NCI-H2171 (cell line): ENCODE measurements at places on chromosomes 2 and 18.

GRCh38 chr2:235463893-235464292 lies 29.9 kb upstream of the AGAP1 start:
- no peak for DNase-seq

DNA sequence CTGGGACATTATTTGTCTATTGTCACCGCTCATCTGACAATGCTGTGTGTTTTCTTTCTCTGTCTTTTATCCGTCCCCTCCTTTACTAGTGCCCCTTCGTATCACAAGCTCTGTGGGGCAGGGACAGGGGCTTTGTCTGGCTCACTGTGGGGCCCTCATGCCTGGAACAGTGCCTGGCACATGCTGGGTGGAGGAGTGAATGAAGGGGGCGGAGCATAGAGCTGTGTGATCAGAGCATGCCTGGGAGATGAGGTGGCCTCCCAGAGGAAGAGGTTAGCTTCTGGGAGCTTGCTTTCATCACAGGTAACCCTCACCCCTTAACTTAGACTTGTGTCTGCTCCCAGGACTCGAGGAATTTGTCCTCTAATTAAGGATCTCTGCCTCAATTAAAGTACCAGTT lies 16.4 kb downstream of the MTCL1 start:
- no peak for DNase-seq

- no peak for DNase-seq
Measured at GRCh38 chr2:99279969-99280695, 20.9 kb downstream of the LYG1 start.

- no peak for DNase-seq
Measured at GRCh38 chr18:23650968-23651927, 11.5 kb downstream of the ANKRD29 start.

GRCh38 chr18:74595431-74595830 lies 2.2 kb upstream of the ZNF407 start:
- DNase-seq = no peak
